Renal pelvis (tissue), 12 donors: ENCODE measurements at places on chromosomes 5 and 9. TPM values are rescaled to one million over a fixed set of nuclear protein-coding genes. Genes with fewer than 3 reads are reported as not detected.

The GZMA gene
- 0.96 TPM for polyA plus RNA-seq

The ENTPD2 gene
- 7.3 TPM for polyA plus RNA-seq

The LCNL1 gene
- polyA plus RNA-seq: 0.18 TPM

The ESM1 gene
- 8.3 TPM for polyA plus RNA-seq

The OBP2B gene
- 0.41 TPM for polyA plus RNA-seq

The TNFSF15 gene
- 9.7 TPM for polyA plus RNA-seq

The ZBTB6 gene
- 12.2 TPM for polyA plus RNA-seq

The FBLL1 gene
- polyA plus RNA-seq: 0.90 TPM

The OLFML2A gene
- 25.1 TPM for polyA plus RNA-seq

The SPATA31C1 gene
- 0.62 TPM for polyA plus RNA-seq

DNA sequence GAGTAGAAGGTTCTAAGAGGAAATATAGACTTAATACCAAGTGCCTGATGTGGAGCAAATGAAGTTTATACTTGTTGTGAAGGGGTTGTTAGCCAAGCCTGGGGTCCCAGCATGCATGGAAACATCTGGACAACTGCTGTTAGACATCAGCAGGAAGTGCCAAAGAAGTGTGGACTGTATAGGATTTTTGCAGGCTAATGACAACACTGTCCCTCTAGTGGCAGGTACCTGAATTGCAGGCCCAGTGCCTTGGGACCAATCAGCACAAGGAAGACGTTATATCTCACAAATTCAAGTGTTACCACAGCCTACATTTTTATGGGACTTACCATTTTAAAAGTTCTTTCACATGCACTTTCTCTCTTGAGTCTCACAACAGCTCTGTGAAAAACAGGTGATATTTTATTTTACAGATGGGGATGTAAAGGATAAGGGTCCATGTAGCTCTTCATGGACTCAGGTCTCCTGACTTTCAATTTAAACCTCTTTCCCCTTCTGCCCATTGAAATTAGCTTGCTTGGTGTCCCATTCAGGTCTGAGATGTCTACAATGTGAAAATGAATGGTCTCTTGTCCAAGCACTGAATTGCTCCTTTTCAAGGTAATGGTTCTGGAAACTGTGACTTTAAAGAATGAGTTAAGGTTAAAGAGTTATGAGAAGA lies 89.0 kb upstream of the MAP1B start:
- DNase-seq: peak; percentile 23

DNA sequence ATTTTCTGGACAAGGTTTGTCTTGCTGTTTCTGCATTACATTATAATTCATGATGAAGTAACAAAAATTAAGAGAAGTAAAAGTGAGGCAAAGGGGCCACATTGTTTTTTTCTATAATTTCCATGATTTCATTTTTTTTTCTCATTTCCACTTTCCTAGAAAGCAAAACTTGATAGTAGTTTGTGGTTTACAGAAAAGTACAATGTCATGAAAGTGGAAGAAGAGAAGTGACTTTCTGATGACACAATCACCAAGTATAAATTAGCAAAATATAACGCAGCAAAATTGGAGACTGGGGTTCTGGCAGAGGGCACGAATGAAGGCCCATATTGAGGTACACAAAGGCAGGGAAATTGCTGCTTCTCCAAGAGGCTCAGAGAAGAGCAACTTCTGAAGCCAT lies 5.0 kb upstream of the IFNA14 start:
- no peak for DNase-seq

GRCh38 chr5:167939686-167940085 lies 351.8 kb upstream of the WWC1 start:
- DNase-seq: no peak

- no peak for DNase-seq
These were observed 593.9 kb upstream of the GRAMD2B start for GRCh38 chr5:125829349-125829748.

DNA sequence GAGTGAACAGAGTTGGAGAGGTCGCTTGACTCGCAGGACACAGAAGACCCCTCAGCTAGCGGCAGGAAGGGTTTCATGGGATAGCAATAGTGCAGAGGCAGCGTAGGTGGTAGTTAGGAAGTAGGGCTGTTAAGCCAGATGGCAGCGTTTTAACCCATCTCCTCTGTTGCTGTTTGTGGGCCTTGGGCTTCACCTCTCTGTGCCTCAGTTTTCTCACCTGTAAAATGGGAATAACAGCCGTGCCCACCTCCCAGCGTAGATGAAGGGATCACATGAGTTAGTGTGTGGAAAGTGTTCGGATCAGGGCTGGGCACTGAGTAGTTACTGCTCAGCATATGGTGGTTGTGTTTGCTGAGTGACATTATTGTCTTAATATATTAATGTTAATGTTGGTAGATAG lies 1.9 kb downstream of the ZNF354B start:
- DNase-seq: no peak

DNA sequence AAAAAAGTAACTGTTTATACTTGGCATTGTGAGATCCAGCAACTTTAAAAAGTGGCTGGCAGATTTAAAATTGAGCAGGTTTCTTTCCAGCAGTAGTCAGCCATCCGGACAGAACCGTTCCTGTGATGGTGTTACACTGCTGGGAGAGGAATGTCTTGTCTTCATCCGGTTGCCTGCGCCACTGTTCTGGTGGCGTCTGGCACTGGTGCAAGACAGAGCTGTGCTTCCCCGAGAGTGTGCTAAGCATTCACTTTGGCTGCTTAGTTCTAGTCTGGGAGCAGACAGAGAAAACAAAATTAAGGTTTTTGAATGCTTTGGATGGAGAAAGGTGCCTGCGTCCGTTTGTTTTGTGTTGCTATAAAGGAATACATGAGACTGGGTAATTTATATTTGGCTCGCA lies 35.5 kb upstream of the CREBRF start:
- DNase-seq: no peak

DNA sequence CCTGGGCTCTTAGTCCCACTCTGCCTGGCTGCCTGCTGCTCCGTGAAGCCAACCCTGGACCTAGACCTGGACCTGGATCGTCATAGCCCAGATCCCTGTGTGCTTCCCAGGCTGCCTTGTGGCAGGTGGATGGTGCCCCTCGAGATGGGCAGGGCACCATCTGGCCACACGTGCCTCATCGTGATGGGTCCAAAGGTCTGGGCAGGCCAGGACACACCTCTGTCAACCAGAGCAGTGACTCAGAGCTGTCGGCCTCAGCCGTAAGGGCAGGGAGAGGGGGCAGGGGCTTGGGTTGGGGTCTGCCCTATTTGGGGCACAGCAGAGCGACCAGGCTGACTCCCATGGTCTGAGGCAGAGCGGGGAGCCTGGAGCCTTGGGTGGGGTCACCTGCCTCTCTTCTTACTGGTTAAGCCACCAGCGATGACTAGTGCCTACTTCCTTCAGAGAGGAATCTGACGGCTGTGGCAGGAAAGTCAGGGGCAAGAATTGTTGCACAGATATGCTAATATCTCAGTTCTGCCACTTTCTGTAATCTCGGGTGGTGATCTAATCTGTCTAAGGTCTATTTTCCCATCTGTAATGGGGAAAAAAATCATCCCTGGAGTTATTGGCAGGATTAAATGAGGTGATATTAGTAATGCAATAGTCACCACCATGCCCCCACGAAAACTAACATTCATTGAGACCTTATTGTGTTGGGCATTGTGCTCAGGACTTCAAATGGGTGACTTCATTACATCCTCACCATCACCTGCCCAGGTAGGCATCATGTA lies 3.2 kb upstream of the CDHR2 start:
- no peak for DNase-seq

- DNase-seq: no peak
These were observed 923.8 kb upstream of the CDH9 start for GRCh38 chr5:27962198-27962597.

- no peak for DNase-seq
These were observed 312.3 kb downstream of the EDIL3 start for GRCh38 chr5:84072339-84072738.

DNA sequence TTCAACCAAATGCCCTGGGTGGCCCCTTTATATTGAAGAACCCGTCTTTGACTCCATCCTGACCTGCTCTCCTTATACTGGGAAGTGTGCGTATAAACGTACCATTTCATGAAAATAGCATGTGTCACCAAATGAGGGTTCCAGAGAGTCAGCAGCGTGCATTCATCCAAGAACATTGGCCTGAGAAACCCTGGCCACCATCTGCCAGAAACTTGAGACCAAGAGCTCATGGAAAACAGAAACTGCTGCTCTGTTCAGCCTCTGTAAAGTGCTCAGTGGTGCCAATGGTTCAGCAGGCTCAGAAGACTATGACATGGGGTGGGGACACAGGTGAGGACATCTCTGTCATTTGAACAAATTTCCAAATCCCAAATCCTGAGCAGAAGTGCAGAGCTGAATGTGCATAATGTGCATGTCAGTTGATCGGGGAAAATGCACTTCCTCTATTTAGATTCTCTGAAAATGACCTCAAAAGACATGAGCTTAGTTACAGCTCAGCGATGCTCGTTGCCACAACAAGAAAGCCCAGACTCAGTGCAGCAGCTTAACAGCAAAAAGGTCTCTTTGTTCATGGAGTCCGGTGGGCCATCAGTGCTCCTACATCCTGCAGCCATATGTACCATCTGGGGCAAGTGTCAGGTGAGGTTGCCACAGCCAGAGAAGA lies 176.1 kb downstream of the ATPSCKMT start:
- DNase-seq: no peak

GRCh38 chr5:124790301-124790894 lies 44.0 kb upstream of the ZNF608 start:
- no peak for DNase-seq

DNA sequence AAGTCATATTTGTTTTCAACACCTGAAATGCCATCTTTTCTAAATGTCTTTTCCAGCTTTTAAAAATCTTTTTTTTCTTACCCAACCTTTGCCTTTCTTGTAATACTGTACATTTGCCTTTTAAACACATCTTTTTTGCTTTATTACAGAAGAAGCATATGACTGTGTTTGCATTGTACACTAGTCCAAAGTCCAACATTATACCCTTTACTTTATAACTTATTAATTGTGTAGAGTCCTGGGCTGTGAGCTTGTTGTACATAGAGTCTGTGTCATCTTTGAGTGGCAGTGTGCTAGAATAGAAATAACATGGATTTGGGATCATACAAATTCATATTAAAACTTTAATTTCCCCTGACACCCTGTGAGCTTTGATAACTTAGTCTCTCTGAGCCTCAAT lies 23.7 kb downstream of the CWC27 start:
- no peak for DNase-seq

DNA sequence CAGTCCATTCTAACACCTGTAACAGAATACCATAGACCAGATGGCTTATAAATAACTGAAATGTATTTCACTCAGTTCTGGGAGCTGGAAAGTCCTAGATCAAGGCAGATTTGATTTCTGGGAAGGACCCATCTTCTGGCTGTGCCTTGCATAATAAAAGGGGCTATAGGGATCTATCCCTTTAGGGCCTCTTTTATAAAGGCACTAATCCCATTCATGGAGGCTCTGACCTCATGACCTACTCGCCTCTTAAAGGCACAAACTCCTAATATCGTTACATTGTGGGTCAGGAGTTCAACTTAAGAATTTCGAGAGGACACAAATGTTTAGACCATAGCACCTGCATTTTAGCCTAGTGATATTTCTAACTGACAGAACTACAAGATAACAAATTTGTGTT lies 619.0 kb downstream of the CDH18 start:
- no peak for DNase-seq

- no peak for DNase-seq
These were observed at the start of gene PBX3 for GRCh38 chr9:125747053-125747764. Gene PBX3, plus strand, starts transcription at chr9:125747373.

- DNase-seq: no peak
These were observed 2.9 kb upstream of the MACIR start for GRCh38 chr5:103255691-103256090.

- DNase-seq: no peak
These were observed 285.2 kb upstream of the ITGA1 start for GRCh38 chr5:52502460-52502999.

DNA sequence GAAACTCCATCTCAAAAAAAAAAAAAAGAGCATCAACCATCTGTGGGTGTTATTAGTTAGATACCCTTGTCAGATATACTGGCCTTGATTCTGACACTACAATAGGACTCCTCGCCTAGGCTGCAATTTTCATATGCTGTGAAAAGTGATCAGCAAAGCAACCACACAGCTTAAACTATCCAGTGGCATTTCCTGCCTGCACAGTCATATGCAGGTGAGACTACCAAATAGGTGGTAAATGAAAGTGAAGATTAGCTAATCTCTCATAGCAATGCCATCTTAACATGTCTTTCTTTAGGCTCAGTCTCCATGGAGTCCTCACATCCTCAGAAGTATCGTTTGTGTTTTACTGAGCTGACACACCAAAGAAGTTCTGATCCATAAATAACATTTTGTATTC lies 40.8 kb downstream of the GRAMD2B start:
- DNase-seq: no peak

DNA sequence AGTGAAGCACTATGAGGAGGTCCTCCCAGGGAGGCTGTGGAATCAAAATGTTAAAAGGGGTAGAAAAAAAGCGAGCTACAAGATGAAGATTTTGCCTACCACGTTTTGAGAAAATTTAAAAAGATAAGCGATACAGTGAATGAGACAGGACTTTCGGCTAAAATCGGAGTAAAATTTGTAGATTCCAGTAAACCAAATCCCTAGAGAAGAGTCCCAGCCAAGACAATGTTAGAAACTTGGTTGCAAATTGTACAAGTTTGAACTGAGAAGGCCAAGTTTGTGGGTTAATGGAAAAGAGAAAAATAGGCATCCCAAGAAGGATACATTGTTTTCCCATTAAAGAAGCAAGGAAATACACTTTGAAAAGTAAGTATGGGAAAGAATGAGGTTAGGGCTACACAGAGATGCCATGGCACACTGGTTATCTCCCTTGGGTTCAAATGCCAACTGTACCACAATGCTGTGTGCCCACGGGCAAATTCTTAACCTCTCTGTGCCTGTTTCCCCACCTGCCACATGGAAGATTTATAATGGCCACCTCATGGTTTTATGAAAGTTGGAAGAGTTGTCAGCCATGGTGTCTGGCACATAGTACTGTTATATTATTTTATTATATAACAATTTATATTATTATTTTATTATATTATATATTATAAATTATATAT lies 16.2 kb upstream of the MGAT1 start:
- DNase-seq: no peak

DNA sequence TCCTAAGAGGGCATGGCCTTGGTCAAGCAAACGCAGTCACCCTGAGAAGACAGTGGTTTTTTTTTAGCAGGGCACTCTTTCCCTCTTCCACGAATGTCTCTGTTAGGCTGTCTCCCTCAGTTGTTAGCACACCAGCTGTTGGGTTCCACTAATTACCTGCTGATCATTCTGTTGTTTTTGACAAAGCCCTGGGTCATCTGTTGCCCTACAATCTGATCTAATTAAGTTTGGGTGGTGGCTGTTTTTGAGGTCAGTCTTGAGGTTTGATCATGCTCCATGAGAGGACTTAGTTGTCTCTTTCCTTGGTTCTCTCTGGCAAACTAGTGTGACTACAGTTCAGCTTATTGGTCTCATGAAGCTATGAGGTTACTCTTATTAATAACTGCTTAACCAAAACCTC lies 5.0 kb upstream of the PTPDC1 start:
- DNase-seq: no peak

DNA sequence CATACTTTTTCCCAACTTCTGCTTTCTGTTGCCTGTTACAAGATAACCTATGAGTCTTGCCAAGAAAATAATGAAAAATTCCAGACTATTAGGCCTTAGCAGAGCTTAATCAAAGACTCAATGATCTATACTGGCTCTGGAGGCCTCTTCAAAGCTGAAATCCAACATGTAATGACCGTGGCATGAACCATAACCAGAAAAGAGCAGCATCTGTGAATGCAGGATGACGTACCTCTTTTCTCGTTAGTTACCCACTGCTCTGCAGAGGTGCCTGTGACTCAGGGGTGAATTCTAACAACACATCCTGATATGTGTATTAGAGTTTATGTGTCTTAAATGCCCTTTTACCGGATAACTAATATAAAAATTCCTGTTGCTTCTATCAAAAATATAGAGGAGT lies 645.4 kb downstream of the PRELID2 start:
- DNase-seq: no peak
